ENCODE measurements at places on chromosomes 2 and 18.
A peak's percentile ranks its signal among the peaks of the same experiment; 100 is the strongest.

GRCh38 chr18:50460716-50461115 lies 85.9 kb downstream of the SKA1 start:
- DNase-seq = no peak

GRCh38 chr2:215419769-215420470 lies 15.9 kb downstream of the FN1 start:
- DNase-seq = no peak

GRCh38 chr18:50656396-50656795 lies 96.5 kb downstream of the MAPK4 start:
- no peak for DNase-seq

DNA sequence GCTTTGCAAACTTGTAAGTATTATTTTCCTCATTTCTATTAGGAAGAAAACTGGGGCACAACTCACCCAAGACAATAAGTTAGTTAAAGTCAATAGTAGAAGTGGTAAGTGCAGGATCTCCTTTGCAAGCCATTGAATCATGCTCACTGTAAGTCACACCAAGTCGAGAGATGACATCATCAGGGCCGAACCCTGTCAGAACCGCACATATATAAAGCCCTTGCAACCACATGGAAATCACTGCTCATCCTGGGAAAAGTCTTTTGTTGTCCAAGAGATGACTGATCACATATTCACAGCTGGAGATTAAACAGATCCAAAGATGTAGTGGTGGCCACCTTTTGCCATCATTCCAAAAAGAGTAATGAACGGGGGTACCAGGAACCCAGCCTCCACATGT lies 484.8 kb upstream of the ID2 start:
- DNase-seq = no peak

GRCh38 chr2:13266166-13266565 lies 549.4 kb downstream of the TRIB2 start:
- DNase-seq = no peak

DNA sequence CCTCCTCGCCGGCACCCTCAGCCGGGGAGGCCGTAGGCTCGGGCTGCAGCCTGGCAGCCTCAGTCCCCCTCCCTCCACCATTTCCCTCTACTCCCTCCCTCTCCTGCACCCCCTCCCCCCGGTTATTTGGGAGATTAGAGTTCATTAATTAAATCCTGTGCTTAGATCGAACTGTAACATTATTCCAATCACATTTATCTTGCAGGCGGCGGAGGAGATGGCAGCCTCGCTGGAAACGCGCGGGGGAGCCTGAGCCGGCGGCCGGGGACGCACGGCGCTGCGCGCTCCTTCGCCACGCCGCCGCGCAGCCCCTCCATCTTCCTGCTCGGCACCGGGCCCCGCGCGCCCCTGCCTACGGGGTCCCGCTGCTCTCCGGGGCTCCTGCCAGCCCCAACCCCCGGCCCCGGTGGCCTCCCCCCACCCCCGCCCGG lies at the start of gene ST8SIA3:
ST8SIA3 (plus strand) TSS at position 287 of the 431 bp plus-strand sequence. CDS start 290 bp downstream, outside the sequence.
- no peak for DNase-seq

DNA sequence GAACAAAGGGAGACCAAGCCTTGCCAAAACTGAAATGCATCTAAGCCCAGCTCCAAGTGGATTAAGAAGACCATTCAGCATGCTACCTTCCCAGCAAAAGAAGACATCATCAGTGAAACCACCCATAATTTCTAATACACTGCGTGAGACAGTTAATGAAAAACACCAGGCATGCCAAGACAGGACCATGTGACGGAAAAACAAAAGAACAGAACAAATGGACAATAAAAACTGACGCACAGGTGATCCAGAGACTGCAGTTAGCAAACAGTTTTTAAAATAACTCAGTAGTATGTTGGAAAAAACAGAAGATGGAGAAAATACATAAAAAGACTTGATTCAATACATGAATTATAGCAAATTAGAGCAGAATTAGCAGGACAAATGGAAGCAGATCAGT lies 15.3 kb downstream of the FAM168B start:
- no peak for DNase-seq

DNA sequence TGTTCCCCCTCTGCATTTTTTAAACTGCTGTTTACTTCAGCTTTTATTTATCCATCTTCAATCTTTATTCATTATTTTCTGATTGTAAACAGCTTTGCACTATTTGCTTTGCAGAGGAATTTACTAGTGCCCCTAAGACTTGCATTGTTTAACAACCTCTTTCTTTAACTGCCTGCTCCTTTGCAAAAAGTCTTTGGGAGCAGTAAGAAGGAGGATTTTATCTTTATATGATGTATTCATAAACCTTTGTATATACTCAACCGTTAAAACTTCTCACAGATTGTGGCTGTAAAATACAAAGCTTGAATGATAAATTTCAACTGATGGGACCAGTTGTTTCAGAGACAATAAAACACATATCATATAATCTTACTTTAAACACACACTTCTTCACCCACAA lies 20.1 kb upstream of the VIT start:
- no peak for DNase-seq

GRCh38 chr18:48994044-48994651 lies 43.4 kb upstream of the SMAD7 start:
- DNase-seq = no peak

GRCh38 chr2:54403512-54404238 lies 52.5 kb upstream of the SPTBN1 start:
- DNase-seq = no peak

DNA sequence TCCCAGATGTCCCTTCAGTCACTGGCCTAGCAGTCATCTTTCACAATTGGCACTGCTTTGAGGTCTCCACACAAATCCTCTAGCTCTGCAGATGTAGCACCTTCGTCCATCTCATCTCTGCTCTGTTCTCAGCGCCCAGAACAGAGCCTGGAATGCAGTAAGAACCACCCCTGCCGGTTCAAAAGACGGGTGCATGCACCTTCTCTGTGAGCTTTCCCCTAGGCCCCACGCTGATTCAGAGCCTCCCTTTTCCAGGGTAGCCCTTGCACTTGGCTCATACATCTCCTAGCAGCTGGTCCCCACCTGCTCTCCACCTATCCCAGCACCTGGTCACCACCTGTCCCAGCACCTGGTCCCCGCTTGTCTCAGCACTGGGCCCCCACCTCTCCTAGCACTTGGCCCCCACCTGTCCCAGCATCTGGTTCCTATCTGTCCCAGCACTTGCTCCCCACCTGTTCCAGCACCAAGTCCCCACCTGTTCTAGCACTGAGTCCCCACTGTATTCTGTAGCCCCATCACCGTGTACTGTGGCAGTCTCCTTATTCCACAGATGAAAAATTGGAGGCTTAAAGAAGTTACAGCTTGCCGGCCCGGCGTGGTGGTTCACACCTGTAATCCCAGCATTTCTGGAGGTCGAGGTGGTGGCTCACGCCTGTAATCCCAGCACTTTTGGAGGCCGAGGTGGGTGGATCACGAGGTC lies 4.7 kb upstream of the KCNF1 start:
- DNase-seq = no peak

- no peak for DNase-seq
Measured at GRCh38 chr18:48627216-48627615, 88.4 kb downstream of the CTIF start.

DNA sequence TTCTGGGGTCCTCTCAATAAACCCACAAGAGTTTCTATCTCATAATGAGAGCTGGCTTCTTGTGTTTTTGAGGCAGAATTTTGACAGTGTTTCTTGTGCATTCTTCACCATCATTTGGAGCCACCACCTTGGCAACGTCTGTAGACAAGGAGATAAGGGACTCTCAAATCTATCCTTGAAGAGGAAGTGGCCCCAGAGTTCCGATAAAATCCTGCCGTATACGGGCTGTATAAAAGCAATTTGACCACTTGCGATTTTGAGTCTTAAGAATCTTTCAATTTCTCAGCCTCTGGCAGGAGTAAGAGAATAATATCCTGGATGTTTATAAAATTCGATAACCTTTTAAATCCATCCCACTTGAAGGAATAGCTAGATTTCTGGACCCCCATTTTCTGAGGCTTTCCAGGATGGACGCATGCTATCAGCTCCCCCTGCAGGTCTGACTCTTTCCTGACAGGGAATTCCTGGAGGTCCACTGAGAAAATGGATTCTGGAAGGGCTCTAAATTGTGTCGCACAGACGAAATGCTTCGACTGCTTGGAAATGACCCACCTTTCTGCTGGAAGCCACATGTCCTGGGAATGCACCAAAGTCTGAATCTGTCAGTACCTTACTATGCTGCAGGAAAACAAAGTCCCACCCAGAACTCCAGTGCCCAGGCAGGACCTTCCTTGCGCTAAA lies 54.1 kb downstream of the E2F6 start:
- no peak for DNase-seq

DNA sequence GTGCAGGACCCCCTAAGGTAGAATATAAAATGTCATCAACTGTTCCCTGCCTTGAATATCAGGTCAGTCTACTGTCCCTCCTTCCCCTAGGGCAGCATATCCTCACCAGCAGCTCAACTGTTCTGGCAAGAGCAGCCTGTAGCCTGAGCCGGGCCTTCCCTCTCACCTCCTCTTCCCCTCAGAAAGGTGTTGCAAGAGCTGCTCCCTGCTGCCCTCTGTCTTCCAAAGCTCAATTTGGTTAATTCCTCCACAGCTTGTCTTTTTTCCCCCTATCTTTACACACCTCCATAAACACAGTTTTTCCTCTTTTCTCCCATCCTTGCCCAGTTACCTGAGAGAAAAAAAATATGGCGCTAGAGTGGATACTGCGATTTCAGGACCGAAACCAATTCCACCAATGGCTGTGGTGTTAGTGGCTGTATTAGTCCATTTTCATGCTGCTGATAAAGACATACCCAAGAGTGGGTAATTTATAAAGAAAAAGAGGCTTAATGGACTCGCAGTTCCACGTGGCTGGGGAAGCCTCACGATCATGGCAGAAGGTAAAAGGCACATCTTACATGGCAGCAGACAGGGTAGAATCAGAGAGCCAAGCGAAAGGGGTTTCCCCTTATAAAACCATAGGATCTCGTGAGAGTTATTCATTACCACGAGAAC lies 184.7 kb downstream of the MREG start:
- DNase-seq = peak; percentile 3

GRCh38 chr2:160014227-160014626 lies 48.2 kb downstream of the PLA2R1 start:
- DNase-seq = no peak

DNA sequence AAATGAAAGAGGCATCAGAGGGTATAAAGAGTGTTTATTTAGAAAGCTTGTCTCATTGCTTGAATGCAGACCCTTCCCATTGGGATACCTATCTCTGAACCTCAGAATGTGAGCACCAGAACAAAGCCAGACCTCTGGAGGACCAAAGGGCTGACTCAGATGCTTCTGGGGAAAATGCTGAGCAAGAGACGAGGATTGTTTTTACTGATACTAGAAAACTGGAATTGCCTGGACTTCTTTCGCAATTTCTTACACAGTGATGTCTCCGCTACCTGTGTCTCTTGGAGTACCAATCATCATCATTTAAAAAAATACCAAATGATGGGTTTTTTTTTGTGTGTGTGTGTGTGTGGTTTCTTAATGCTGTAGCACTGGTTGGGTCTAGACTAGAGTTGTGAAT lies 55.6 kb upstream of the CCDC85A start:
- DNase-seq = no peak

- no peak for DNase-seq
Measured at GRCh38 chr2:42513252-42513918, 19.6 kb upstream of the KCNG3 start.

DNA sequence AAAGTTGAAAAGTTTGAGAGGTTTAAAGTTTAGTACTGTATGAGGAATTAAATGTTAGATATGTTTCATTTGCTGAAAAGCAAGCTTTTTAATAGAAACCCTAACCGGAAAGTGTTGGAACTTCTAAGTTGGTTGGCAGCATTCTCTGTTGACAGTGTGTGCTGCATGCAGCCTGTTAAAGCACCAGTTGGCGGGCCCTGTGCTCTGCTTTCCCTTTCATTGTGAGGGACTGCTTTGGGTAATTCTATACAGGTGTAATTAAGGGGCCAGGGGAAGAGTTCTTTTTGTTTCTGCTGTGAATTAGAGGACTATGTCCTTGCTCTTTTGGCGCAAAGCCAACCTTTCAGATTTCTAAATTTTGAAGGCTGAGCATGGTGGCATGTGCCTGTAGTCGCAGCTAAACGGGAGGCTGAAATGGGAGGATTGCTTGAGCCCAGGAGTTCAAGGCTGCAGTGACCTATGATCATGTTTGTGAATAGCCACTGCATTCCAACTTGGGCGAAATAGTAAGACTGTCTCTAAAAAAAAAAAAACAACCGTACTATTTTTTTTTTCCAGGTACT lies 20.1 kb downstream of the PLEKHB2 start:
- DNase-seq = no peak

DNA sequence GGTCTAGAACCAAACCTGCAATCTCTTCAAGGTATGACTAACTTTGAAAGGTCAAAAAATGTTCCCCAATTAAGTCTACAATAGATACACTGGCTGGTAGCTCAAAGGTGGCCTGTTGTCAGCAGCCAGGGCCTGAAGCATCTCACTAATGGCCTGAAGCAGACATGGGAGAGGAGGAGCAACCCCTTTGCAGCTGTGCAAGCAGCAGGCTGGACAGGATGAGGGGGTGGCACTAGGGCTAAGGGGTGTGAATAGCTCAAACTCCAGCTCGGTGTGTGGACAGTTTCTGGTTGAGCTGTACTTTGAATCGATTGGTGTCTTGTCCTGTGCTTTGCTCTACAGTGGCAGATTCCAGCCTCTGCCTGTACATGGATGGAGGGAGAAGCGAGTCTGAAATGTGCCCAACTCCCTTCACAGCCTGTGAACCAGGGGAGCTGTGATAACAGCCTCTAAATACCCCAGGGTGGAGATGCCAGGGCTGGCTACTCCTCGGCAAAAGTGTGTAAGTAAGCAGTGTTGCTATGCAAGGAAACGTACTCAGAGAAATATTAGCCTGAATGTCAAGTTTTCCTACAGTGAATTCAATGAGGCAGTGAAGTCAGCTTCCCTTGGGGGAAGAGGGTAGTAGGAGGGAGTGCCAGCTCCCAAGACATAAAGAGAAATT lies 34.7 kb upstream of the DTNB start:
- no peak for DNase-seq

DNA sequence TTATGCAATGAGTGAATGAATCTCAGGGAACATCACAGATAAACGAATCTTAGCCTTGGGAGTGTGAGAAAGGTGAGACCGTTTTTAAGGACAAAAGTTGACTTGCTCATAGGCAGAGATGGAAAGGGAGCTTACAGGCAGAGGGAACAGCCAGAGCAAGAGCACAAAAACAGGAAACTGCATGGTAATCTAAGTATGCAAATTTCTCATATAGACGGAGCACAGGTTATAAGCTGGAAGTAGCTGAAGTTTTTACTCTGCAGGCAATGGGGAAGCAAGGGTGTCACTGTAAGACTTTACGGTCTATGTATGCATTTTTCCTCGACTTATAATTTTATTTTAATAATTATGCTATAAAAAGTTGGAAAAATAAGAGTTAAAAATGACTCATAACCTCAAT lies 44.8 kb upstream of the STRN start:
- no peak for DNase-seq

GRCh38 chr18:75376004-75376403 lies 51.5 kb downstream of the SMIM21 start:
- no peak for DNase-seq

DNA sequence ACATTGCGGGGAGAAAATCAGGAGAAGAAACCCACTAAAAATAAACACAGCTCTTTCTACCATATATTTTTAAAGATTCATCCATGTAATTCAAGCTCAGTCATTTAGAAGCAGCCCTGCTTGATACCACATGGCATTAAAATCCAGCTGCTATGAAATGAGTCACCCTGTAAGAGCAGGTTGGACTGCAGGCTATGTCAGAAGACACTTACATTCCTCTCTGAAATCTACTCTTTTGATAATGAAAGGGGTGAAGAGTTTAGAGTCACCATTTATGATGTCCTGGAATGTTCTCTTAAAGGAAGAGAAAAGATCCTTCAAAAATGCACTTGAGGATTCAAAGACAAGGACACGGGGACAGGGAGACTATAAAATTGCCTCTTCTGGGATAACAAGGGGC lies 100.6 kb upstream of the APCDD1 start:
- DNase-seq = no peak

GRCh38 chr18:65846107-65846506 lies 95.3 kb downstream of the CDH7 start:
- DNase-seq = no peak
